ENCODE measurements at places on chromosomes 2 and 18.

DNA sequence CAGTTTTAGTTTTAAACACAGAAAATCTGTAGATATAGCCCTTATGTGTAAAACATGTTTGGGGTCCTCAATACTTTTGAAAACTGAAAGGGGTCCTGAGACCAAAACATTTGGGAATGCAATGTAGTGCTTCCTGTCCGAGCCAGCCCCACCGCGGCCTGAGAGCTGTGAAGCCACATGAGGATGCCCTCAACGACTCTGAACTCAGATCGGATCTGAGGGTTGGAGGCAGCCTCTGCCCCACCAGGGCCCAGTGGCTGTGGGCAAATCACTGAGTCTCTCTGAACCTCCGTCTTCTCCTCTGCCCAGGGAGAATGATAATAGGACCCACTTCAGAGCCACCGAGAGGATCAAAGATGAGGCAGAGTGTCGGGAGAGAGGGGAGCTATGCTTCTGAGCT lies 33.4 kb upstream of the HPCAL1 start:
- DNase-seq: no peak

DNA sequence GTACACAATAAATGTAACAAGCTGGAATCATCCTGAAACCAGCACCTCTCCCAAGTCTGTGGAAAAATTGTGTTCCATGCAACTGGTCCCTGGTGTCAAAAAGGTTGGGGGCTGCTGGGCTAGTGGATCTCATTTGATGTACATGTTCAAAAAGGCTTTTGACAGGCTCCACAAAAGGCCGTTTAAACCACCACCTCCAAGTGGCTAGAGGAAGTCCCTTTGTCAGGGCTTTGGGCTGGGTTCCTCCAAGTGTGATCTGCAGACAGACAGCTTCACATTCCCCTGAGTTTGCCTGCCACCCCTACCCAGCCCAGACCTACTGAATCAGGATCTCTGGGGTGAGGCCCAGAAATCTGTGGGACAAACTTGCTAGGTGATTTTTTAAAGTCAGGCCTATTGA lies 84.7 kb downstream of the TGFA start:
- DNase-seq: no peak

DNA sequence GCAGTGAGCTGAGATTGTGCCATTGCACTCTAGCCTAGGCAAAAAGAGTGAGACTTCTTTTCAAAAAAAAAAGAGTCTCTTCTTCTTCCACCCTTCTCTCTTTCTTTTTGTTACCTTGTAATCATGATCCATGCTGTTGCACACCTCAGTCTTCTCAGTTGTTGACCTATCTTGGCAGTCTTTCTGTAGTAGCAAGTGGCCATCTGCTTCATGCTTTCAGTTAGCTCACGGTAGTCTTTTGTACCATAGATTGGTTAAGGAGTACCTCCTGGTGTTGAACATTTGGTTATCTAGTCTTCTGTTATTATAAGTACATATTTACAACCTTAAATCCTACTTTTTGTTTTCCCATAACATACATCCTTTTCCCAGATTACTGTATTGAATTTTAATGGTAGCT lies 3.1 kb downstream of the GORASP2 start:
- DNase-seq: no peak

GRCh38 chr2:234490271-234491091 lies 6.4 kb downstream of the ARL4C start:
- DNase-seq: no peak

- DNase-seq: no peak
Measured at GRCh38 chr18:12849548-12849947, 34.5 kb downstream of the PTPN2 start.

DNA sequence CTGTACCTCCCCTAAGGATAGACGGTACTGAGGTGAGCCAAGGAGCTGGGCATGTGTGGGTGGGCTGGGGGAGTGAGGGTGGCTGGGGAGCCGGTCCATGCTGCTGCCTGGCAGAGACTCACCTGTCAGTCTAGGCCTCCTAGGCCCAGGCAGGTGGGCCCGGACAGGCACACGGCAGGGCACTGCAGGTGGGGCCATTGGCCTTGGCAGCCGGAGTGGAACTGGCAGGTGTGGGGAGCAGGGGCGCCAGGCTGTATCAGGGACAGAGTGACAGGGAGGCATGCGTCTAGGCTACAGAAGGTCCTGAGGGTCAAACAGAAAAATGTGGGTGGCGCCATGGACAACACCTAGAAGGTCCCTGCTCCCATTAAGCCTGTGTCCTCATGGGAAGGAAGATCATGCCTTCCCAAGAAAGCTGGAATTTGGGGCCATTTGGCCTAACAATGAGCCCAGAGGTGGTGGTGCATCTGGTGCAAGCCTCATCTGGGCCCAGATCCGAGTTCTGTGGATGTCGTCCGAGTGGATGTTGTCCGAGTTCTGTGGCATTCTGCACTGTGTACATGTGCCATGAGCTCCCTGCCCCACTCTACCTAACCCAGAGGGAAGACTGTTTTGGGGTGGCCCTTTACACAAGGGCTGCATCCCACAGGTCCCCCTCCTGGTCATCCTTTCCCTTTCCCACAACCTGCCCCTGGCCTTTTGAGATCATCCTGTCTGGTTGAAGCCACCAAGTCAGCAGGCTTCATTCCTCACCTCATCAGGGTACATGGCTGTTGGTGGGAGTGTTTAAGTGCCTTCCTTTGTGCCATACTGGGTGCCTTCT lies 249.7 kb downstream of the GLI2 start:
- no peak for DNase-seq

- DNase-seq: no peak
Measured at GRCh38 chr18:73563901-73564472, 583.6 kb downstream of the FBXO15 start.

- no peak for DNase-seq
Measured at GRCh38 chr18:1922066-1922465, 649.2 kb downstream of the METTL4 start.

GRCh38 chr2:232405943-232406510 lies 617 bp upstream of the ALPG start:
- no peak for DNase-seq

DNA sequence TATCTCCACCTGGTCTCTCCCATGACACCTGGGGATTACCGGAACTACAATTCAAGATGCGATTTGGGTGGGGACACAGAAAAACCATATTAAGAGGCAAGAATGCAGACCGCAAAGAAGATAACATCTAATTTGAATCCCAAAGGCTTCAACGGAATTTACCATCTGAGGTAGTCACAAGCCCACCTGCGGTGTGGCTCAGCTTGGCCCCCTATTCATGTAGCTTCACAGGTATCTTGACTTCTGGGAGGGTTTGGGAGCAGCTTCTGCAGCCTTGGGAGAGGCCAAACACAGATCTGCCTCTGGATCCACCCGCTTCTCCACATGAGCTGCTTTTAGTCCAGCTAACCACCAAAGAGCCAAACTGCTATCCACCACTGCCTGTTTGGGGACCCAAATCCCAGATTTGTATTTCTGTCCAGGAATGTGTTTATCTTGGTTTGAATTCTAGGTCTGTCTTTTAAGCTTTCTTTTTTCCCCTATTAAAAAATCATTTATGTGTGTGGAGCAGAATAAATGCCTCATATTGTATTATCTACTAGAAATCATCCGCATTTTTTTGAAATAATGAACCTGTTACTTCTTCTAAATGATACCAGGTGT lies 247.6 kb downstream of the DLGAP1 start:
- DNase-seq: no peak

DNA sequence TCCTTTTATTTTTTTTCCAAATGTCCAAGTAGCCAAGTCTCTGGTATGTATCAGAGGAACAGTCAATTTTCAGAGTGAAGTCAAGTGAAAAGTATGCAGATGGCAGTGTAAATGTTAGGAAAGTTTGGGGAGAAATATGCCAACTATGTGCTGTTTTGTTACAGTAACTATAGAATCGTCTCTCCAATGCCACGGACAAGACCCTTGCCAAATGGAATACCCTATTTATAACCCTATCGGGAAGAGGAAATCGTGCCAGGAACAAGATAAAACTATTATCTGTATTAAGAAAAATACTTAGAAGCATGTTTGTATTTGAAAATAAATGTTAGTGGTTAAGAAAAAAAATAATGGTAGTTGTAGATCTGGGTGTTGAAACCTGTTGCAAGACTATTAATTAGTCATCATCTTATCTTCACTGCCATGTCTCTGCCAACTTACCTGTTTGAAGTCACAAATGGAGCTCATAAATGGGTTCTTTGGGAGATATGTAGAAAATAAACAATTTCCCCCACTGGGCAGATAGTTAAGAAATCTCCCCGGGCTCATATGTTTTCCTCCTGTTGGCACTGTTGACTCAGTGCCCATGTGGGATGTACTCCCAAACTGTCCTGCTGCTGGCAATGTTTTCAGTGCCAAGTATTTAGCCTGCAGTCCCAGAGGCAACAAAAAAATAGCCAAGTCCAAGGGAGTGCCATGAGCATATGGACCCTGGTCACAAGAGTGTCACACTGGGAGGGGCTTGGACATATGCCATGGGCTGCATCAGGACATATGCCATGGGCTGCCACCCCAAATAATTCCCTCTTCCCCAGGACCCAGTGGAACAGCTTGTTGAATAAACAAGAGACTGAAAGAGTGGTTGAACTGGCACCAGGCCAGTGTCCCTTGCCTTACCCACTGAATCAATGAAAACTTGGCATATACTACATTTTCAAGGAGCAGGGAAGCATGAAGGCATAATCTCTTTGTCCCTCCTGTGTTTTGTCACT lies 366.9 kb downstream of the OSR1 start:
- DNase-seq: no peak

GRCh38 chr2:219457784-219458369 lies 23.2 kb downstream of the SPEG start:
- DNase-seq: no peak

DNA sequence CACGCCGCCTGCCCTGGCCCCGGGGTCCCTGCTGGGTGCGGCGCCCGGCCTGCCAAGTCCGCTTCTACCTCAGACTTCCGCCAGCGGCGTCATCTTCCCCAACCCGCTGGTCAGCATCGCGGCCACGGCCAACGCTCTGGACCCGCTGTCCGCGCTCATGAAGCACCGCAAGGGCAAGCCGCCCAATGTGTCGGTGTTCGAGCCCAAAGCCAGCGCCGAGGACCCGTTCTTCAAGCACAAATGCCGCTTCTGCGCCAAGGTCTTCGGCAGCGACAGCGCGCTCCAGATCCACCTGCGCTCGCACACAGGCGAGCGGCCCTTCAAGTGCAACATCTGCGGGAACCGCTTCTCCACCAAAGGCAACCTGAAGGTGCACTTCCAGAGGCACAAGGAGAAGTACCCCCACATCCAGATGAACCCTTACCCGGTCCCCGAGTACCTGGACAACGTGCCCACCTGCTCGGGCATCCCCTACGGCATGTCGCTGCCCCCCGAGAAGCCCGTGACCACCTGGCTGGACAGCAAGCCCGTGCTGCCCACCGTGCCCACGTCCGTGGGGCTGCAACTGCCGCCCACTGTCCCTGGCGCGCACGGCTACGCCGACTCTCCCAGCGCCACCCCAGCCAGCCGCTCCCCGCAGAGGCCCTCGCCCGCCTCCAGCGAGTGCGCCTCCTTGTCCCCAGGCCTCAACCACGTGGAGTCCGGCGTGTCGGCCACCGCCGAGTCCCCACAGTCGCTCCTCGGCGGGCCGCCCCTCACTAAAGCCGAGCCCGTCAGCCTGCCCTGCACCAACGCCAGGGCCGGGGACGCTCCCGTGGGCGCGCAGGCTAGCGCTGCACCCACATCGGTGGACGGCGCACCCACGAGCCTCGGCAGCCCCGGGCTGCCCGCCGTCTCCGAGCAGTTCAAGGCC lies 13.7 kb downstream of the SALL3 start:
- DNase-seq: no peak

GRCh38 chr2:42786561-42787345 lies 5.6 kb downstream of the HAAO start:
- DNase-seq: no peak

DNA sequence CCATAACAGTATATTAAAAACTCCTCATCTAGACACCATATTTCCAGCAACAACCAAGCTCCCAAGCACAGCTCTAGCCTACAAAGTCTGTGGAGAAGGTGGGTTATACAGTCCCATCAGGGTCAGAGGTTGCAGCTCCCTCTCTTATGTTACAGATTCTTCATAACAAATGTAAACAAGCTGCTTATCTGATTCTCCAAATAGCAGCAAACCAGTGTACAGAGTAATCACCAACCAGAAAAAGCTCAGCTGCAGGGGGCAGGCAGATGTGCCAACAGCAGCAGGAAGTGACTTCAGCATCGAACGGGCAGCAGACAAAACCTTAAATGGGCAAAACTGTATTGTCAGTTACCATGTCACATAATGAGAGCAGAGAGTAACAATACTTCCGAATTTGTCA lies 52.9 kb upstream of the NABP1 start:
- DNase-seq: peak; percentile 59

GRCh38 chr2:107585851-107586250 lies 240.8 kb upstream of the RGPD4 start:
- DNase-seq: no peak

GRCh38 chr2:49261781-49262180 lies 107.5 kb upstream of the FSHR start:
- DNase-seq: no peak

DNA sequence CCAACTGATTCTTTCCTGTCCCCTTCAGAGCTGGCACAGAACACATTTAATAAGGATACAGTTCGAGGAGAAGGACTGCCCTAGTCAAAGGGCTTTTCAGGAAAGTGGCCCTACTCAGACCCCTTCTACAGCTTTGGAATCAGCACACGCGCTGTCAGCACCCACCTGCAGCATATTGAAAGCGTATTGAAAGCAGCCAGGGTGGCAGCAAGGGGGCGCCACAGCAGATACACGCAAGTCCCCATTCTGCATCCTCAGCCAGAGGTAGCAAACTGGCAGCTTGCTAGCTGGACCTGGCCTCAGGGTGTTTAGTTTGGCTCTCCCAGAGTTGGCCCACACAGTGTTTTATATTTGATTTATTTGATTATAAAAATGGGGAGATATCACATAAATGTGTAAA lies 101.0 kb upstream of the NT5C1B start:
- no peak for DNase-seq

GRCh38 chr2:53969285-53969967 lies 1.4 kb downstream of the PSME4 start:
- DNase-seq: no peak

- no peak for DNase-seq
Measured at GRCh38 chr18:5369513-5369912, 74.0 kb upstream of the ZBTB14 start.

DNA sequence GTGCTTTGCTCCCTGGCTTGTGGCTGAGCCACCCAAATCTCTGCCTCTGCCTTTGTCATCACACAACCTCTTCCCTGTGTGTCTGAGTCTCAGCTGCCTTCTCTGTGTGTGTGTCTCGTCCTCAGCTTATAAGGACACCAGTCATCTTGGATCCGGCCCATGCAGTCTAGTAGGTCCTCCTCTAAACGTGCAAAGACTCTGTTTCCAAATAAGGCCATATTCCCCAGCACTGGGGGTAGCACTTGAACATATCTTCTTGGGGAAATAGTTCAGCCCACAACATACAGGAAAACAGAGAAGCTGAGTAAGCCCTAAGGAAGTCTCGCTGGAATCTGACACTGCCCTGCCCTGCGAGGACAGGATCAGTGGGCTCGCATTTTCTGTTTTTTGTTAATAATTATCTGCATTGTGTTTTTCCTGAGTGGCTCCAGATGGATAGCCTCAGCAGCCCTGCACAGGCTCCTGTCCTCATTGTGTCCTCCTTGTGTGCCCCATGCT lies 42.1 kb downstream of the MTCL1 start:
- DNase-seq: no peak

All from stimulated activated naive CD4-positive, alpha-beta T cell (primary cell).